ENCODE measurements at places on chromosomes 3 and 15.

- DNase-seq: no peak
Measured at GRCh38 chr3:78003090-78003489, 963.2 kb downstream of the ROBO2 start.

DNA sequence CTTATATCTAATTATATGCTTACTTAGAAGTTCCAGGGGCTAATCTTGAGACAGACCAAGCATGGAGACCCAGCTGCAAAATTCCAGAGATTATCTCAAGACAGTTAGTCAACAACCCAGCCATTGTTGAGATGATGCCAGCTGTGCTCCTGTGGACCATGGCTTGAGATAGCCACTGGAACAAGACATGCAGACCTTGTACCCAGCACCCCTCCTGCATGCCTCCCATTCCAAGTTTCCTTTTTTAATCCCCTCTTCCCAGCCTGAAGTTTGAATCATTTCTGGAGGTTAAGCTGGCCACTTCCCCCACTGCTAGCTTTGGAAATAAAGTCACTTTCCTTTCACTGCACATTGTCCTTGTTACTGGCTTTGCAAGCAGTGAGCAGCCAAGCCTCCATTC lies 53.8 kb downstream of the IMPG2 start:
- no peak for DNase-seq

DNA sequence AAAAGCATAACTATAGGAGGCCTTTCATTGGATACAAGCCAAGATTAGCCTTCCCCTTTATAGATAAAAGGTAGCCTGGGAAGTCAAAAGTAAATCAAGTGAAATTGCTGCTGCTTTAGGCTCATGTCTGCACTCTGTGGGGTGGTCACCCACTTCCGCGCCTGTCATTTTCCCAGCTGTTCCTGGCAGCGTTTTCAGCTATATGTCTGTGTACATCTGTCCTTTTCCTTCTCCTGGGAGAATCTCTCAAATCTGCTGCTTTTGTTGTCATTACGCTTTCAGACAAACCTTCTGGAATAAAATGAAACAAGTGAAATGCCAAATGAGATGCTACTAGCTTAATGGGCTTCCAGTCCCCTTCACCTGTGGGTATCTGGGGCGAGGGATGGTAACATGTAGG lies 211.8 kb downstream of the MCTP2 start:
- no peak for DNase-seq

GRCh38 chr3:132675408-132675807 lies 15.3 kb downstream of the UBA5 start:
- DNase-seq: no peak

DNA sequence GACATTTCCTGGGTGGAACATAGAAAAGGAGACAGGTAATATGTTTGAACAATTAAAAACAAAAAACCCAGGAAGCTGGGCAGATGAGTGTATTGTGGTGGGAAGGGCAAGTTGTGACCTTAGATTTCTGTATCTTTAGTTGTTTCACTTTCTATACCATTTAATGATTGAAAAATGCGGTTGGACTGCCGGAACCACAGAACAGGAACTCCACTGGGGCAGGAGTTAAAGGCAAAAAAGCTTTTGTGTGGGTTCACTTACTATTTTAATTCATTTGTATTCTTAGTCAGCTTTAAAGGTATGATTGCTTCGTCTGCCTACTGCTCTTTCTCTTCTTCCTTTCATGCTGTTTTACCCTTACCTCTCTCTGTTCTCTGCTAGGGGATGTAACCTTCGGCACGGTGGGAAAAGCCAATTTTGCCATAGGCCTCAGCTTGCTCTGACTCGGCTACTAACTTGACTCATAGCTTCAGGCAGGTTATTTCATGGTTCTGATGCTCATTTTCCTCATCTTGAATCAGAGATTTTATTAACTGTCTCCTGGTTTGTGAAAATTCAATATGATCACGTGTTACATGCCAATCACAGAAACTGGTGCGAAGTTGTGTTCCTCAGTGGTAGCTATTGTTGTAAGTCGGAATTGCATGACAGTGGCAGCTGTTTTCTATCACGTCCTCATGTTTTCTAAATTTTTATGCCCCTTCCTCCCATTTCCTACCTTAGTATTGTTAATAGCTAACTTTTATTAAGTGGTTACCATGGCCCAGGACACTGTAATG lies 1.6 kb upstream of the MCTP2 start:
- DNase-seq: no peak

DNA sequence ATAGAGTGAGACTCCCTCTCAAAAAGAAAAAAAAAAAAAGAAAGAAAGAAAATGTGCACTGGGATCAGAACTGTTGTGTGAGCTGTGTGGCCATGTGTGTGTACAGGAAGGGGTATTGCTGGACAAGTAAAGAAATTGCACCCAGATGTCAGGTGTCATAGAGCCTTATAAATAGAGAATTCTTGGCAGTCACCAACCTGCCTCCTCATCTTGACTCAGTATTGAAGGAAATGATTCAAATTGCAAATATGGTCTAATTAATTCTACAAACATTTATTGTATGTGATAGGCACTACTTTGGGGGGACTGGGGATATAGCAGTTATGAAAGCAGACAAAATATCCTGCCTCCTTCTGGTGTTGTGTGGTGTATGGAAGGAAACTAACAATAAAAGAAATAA lies 243.8 kb upstream of the TTC14 start:
- no peak for DNase-seq

- DNase-seq: no peak
Measured at GRCh38 chr3:57118254-57118653, 46.9 kb downstream of the IL17RD start.

DNA sequence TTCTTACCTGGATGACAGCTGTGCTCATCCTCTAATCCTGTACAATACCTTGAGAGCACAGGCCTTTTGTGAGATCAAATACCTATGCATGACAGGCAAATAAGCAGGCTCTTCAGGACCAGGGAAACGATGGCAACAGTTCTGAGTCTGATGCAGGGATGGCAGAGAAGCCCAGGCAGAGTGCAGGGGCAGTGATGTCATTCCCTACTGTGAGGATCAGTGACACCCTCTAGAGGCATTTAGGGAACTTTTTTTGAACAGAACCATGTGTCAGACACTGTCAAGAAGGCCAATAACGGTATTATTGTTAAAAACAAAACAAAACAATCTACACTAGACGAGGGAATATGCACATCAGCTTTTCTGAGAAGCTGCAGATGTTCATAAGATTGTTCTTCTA lies 314.8 kb upstream of the CTDSPL start:
- DNase-seq: no peak

DNA sequence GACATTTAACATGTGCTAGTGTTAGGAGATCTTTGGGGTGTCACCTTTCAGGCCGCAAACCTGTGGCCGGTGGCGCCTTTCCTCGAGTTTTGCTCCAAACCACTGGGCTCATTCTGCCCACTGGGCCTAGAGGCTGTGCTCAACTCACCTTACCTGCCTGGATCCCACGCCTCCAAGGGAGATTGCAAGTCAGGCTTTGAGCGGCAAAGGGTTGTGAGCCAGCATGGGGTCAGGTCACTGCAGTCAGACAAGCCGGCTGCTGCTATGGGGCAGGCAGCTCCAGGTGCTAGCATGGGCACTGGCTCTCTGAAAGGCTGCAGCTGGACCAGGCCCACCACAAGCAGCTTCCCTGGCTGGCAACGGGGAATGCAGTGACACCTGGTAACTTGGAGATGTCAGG lies 265.5 kb downstream of the ZBBX start:
- DNase-seq: no peak

DNA sequence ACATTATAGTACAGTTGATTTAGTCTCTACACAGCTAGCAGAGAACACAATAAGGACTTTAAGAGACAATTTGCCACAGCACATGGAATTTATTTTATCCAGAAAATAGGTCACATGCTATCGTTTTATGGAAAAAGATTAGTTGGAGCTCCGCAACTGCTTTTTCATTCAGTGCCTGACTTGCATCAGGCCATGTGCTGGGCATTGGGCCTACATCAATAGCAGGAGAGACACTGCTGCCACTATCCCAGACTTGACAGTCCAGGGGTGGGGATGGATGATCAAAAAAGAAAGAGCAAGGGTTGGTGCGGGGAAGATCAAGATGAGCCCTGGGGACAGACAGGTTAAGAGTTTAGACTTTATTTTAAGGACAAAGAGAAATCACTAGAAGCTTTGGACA lies 75.2 kb upstream of the C3orf80 start:
- no peak for DNase-seq

- DNase-seq: no peak
Measured at GRCh38 chr3:172646439-172647015, 64.3 kb downstream of the NCEH1 start.

- DNase-seq: no peak
Measured at GRCh38 chr3:141738891-141739363, 829 bp downstream of the RNF7 start.

- DNase-seq: no peak
Measured at GRCh38 chr15:53196788-53197187, 406.7 kb upstream of the ONECUT1 start.

- no peak for DNase-seq
Measured at GRCh38 chr3:96813134-96813819, 1.1 kb upstream of the EPHA6 start.

GRCh38 chr3:63818282-63819150 lies 583 bp upstream of the C3orf49 start:
- no peak for DNase-seq

DNA sequence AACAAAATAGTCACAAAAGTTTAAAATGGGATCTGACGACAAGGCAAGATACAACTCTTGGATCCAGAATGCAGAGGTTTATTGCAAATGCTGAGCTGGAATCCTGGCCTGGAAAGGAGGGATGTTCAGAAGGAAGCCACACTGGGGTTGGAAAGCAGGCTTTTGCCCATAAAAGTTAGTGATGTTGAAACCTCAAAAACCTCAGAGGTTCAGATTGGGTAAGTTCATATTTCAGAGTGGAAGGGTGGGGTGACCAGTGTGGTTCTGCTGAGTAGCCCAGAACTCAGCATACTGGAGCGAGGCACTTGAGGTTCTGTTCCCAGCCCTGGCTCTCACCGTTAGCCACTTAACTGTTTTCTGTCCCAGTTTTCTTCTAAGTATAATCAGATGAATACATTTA lies 114.0 kb upstream of the OSTN start:
- no peak for DNase-seq

DNA sequence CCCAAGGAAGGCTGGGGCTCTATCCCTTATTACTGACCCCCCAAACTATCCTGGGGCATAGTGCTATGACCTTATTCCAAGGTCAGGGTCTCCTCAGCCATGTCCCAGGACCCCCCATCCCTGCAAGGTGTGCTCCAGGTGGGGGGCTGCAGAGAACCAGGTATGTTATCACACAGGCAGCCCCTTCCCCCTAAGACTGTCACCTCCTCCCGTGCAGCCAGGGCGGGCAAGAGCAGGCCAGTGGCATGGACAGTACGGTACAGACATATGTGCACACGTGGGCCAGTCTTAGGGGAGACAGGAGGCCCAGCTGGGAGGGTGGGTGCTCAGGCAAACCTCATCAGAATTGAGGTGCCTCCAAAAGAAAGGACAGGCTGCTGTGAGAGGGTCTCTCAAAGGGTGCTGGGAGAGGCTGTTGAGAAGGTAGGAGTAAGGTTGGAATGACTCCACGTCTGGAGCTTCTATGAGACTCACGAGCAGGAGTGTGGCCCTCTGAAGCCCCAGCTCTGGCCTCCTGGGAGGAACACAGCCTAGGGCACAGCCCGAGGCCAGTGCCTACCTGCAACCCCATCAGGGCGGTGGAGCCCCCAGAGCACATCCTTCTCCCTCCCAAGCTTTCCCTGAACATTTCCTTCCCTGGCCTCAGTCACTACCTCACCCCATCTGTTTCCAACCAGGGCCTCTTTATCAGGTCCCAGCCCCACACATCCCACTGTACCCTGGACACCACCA lies 1.7 kb upstream of the COL7A1 start:
- no peak for DNase-seq

DNA sequence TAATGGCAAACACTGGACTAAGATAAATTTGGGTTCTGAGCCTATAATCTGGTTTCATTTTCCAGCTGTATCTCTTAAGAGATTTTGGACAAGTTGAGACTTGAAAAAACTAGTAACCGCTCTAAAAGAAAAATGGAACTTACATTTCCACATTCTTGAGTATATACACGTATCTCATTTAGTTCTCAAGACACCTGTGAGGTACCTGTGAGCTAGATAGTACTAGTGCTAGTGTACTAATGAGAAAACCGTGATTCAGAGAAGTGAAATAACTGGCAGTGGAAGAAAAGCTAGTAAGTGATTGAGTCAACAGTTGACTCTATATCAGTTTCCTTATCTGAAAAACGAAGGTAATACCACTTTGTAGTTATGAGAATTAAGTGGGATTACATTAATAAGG lies 62.2 kb upstream of the PAQR5 start:
- no peak for DNase-seq

GRCh38 chr3:23241256-23241655 lies 38.1 kb downstream of the UBE2E2 start:
- DNase-seq: no peak

- no peak for DNase-seq
Measured at GRCh38 chr3:2850701-2851100, 259.5 kb downstream of the IL5RA start.

DNA sequence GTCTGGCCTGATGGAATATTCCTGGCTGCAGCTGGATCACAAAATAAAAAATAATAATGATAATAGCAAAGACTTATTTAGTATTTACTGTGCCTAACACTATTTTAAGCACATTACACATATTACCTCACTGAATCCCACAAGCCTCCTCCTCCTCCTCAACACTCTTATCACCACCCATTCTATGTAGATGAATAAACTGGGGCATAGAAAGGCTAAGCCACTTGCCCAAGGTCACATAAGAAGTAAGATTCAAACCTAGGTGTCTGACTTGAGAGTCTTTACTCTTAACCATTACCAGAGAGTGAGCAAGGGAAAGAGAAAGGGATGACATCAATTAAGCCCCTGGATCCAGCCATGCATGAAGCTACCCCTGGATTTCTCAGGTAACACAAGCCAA lies 493.1 kb downstream of the SHQ1 start:
- DNase-seq: no peak

- no peak for DNase-seq
Measured at GRCh38 chr3:182233957-182234356, 522.2 kb downstream of the SOX2 start.

- DNase-seq: no peak
Measured at GRCh38 chr3:127384717-127385539, 97.1 kb upstream of the PRR20G start.

DNA sequence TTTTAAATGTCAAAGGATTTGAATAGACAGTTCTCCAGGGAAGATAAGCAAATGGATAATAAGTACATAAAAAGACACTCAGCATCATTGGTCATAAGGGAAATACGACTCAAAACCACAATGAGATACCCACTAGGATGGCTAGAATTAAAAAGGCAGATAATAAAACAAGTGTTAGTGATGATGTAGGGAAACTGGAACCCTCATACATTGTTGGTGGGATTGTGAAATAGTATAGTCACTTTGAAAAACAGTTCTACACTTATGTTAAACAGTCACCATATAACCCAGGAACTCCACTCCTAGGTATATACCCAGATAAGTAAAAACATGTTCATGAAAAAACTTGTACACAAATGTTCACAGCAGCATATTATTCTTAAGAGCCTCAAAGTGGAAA lies 72.5 kb downstream of the GPR156 start:
- no peak for DNase-seq
